Activated naive CD4-positive, alpha-beta T cell treated with anti-CD3 and anti-CD28 coated beads, Interleukin-2, amount 50 U/mL, for 72 hours (primary cell): ENCODE measurements at places on chromosomes 11 and 22. TPM values are rescaled to one million over a fixed set of nuclear protein-coding genes. Genes with fewer than 3 reads are reported as not detected.

GRCh38 chr11:124748100-124748418 is 4.0 kb downstream of the VSIG2 start:
- DNase-seq, result no peak

- no peak for DNase-seq
These were observed 14.4 kb upstream of the CDC42EP1 start for GRCh38 chr22:37545703-37546436.

DNA sequence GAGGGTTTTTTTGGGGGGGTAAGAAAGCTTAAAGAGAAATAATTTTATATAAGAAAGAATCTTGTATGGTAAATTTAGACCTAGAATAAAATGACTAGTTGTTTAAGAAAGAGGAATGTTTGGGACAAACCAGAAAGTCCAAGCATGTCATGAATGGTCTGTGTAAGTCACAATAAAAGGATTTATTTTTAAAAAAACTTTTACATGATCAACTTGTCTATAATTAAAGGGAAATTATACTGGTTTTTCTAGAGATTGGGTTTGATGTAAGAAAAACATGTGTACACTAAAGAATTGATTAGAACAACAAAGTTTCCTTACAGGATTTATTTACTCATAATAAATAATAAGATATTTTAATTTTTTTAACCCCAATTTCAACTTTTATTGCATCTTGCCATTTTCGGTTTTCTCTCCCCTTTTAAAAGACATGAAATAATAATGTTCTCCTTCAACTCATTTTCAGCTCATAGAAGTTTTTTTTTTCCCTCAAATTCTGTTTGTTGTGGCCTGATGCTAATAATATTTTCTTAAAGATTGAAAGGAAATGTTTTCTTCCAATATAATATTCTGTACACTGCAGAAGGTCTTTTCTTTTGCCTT is 35.4 kb upstream of the INCENP start:
- no peak for DNase-seq

DNA sequence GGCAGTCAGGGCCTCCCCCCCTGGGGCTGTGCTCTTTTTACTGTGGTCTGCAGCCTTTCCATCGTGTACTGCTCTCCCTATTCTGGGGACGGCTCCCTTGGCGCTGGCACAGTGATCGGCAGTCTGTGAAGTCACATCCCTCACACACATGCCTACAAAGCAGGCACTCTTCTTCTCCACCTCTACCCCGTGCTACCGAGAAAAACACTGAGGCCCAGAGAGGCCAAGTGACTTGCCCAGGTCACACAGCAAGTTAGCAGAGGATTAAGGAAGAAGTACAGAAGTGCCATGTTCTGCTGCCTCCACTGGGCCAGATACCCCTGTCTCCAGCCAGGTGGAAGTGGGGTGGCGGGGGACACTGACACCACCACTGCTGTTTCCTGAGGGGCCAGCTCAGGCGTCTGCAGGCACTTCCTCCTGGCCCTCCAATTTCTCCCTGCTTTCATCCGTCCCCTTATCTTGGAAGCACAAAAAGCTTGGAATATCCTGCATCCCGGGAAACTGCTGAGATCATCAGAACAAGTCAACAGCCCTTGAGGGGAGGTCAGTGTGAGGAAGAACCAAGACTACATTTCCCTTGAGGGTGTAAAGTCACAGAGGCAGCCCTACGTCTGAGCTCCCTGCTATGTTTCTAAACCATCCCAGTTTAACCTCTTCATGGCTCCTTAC is 30.2 kb upstream of the KLHL35 start:
- no peak for DNase-seq

Gene P4HA3
- total RNA-seq, result not detected

- no peak for DNase-seq
These were observed 626 bp upstream of the F2 start for GRCh38 chr11:46718155-46719019.
